ENCODE measurements at places on chromosomes 13 and 19.

DNA sequence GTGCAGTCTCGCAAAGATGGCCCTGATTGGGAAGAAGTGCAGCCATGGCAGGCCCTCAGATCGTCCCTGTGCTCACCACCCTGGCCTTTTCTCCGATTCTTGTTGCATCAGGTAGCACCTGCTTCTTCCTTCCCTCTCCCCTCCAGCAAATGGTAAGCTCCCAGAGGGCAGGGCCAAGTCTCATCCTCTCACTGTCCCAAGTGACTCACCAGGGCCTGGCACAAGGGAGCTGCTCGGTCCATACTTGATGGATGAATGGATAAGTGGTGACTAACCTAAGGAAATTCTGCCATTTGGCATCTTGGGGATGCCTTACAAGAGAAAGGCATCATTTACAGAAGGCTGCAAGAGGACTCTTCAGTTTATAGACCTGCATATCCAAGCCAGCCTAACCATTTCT lies 84.9 kb downstream of the ZIC5 start:
- DNase-seq, result no peak

GRCh38 chr13:113851480-113851803 lies 12.4 kb downstream of the GAS6 start:
- DNase-seq, result no peak

DNA sequence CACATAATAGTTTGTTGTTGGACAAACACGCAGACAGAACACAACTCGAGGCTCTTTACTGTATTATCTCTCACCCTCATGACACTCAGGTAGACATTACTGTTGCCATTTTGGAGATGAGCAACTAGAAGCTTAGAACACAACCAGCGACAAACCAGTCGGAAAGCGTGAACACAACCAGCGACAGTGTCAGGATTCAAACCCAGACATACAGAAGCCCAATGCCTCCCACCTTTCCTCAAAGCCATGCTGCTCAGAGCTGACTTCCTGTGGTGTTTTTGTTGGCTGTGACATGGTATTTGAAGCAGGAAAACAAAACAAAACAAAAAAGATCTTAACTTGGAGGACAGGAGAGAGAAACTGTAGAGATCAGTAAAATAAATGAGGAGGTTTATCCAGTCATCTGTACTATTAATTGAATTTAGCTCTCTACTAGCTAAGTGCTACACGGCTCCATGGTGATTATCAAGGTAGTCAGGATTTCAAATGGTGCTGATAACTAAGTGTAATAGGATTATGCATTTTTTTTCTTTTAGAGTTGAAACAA lies 92.1 kb downstream of the STARD13 start:
- DNase-seq, result no peak

GRCh38 chr13:74128156-74128767 lies 5.9 kb downstream of the KLF12 start:
- no peak for DNase-seq

- no peak for DNase-seq
Observed at GRCh38 chr13:77516342-77516789, 19.1 kb upstream of the SCEL start.

DNA sequence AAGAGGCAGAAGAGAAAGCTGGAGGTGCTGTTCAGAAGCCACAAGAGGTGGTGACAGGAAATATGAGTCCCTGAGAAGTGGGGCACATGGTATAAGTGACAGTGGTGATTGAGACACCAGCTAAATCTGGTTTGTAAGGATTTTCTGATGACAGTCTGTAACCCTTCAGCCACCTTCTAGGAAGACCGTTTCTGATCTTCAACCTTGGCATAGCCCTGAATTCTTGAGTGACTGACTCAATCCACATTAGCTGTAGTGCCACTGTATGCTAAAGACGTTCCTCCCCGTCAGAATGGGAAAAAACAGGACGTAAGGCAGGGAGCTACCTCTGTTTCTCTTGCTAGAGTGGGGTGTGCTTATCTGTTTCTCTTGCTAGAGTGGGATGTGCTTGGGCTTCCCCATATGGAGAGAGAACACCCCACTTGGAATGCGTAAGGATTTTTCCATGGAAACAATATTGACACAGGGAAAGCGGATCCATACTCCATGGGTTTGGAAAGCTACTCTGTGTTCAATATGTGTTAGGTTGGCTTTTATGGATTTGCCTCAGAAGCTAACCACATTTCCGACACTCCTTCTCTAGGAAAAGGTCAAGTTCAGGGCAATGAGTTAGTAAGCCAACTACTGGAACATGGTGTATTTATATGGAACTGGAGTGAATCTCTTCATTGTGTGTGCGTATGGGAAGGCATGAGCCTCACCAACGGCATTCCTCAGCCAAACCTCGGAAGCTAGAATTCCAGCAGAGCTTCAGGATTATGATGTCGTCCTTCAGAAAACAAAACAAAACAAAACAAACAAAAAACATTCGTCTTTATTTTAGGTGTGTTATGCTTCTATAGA lies 948.8 kb upstream of the SLC10A2 start:
- DNase-seq, result no peak

- DNase-seq, result no peak
Observed at GRCh38 chr13:112781287-112781686, 91.4 kb downstream of the ATP11A start.

DNA sequence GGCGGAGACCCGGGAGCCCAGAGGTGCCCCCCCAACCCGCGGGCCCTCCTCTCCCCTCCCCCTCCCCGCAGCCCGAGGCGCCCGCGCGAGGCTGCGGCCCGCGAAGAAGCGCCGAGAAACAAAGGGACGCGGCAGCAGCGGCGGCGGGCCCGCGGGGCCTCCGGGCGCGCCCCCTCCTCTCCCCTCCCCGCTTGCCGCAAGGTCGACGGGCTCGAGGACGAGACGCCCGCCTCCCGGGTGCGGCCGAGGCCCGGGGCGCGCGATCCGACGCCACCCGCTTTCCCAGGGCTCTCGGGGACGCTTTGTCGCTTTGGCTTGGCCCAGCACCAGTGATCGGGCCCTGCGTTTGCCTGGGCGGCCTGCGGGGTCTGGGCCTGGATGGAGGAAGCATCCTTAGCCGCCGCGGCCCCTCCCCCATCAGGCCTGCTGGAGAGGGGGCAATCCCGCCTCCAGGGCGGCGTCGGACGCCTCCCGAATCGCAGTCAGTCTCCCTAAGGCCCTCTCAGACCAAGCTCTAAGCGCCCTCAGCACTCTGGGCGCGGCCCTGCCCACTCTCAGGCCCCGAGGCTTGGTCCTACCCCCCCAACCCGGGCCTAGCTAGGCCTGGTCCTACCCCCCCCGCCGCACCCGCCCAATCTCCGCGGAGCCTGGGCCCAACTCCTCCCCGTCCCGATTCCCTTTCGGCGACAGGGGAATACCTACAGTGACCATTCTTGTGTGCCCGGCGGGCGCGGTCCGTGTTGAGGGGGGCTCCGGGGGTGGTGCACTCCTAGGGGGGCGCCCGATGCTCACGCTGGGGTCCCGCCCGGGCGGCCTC lies 740 bp downstream of the ELAVL3 start:
- no peak for DNase-seq

- DNase-seq, result no peak
Observed at GRCh38 chr19:7492558-7492957, 3.7 kb upstream of the PEX11G start.

GRCh38 chr13:33051632-33052031 lies 35.4 kb downstream of the KL start:
- no peak for DNase-seq

- peak; percentile 42 for DNase-seq
Observed at GRCh38 chr13:114131583-114132418, 622 bp downstream of the RASA3 start.

DNA sequence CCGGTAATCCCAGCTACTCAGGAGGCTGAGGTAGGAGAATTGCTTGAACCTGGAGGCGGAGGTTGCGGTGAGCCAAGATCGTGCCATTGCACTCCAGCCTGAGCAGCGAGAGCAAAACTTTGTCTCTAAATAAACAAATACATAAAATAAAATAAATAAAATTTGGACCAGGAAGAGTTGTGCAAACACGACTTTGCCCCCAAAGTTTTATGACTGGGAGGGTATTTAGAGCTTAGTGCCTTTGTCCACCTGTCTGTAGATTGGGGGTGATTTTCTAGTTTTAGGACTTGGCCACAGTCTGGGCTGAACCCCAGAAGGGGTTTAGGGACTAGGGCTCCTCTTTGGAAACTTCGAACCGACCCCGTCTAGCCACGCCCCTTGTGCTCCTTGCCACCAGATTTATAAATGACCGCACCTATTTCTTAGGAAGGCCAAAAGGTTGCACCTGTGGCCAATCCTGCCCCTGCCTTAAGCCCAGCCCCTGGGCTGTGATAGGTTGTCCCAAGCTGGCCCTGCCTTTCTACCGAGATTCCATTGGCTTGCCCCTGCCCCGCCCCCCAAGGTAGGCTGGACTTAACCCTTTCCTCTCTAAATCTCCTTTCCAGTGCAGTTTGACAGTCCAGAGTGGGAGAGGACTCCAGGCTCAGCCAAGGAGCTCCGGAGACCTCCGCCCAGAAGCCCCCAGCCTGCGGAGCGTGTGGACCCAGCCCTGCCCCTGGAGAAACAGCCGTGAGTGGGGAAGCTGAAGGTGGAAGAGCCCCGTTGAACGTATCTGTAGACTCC lies 5.3 kb downstream of the SHD start:
- DNase-seq, result no peak

DNA sequence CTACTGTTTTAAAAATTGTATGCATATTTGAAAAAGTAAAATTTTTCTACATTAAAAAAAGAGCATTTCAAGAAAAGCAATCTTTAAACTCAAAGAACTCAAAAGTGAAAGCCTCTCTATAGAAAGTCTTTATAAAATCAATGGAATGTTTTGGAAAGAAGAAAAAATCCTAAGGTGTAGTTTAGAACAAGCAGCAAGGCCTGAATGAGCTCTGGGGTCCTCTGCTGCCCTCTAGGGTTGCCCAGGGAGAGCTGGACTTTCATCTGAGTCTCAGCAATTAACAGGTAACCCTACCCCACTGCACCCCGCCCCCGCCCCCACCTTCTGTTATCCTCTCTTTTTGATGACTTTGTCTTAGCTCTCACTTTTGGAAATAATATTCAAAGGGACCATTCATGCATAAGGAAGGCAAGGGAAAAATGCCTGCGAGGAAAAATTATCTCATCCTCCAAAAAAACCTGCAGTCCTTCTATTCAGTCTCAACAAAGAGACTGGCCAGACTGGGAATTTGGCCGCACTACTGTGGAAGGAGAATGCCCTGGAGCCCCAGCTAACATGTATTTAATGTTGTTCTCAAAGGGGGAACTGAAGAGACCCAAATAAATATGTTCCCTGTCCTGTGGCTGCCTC lies 24.1 kb downstream of the SLC25A30 start:
- DNase-seq, result peak; percentile 18

GRCh38 chr13:24050292-24050711 lies 110.2 kb upstream of the SPATA13 start:
- no peak for DNase-seq

GRCh38 chr13:81395368-81395767 lies 1054.4 kb upstream of the SPRY2 start:
- no peak for DNase-seq

DNA sequence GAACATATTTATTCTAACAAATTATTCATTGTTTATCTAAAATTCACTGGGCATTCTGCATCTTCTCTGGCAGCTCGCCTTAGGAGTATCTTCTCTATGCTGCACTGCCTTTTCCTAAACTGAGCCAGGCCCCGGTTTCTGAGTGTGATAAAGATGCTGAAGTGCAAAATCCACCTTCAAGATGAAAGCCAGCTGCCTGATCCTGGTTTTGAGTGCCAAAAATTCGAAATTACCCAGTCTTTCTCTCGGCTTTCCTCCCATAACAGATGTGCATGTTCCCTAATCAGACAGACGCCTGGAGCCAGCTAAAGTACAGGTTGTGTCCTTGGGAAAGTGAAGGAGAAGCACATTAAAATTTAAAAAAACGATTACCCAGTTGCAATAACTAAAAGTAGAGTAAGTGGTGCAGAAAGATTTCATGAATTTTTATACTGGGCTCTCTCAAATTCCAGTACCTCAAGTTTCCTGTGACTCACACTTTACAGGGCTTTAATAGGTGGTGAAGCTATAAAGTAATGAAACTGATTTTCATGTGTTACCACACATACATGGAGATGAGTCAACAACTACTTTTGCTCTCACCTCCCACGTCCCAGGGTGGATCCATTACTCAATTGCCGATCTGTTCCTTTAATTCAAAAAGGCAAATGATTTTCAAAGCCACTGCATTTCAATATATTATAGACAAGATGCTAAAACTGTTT lies 65.0 kb upstream of the GTF2F2 start:
- no peak for DNase-seq

- no peak for DNase-seq
Observed at GRCh38 chr19:1009041-1009980, 9.1 kb downstream of the GRIN3B start.

DNA sequence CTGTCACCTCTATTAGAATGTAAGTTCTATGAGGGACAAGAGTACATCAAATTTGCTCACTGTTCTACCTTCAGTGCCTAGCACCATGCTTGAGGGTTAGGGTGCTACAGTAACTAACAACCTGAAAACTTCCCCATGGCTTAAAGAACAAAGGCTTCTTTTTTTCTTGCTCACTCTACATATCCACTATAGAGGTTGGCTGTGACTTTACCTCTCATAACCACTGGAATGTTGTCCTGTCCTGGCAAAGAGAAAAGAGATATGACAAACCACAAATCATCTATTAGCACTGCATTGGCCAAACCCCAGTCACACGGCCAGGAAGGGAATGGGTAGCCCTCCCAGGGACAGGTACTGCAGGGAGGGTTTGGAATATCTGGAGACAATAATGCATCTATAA lies 23.2 kb upstream of the ACOD1 start:
- DNase-seq, result no peak

DNA sequence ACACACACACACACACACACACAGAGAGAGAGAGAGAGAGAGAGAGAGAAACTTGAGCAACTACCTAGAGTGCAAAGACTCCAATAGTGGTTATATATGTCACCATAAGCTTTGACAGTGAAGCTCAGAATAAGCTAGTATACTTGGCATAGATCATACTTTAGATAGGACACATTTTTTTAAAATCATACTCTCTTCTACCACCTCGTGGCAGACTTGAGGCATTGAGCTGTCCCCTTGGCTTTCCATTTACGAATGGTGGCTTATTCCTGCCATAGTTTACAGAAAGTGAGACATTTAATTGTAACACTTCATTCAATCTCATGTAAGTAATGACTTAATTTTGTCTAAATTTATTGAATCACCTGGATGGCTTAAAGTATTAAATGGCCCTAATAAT lies 108.2 kb downstream of the EDNRB start:
- DNase-seq, result no peak

- DNase-seq, result no peak
Observed at GRCh38 chr13:46666727-46667456, 113.9 kb downstream of the LRCH1 start.

DNA sequence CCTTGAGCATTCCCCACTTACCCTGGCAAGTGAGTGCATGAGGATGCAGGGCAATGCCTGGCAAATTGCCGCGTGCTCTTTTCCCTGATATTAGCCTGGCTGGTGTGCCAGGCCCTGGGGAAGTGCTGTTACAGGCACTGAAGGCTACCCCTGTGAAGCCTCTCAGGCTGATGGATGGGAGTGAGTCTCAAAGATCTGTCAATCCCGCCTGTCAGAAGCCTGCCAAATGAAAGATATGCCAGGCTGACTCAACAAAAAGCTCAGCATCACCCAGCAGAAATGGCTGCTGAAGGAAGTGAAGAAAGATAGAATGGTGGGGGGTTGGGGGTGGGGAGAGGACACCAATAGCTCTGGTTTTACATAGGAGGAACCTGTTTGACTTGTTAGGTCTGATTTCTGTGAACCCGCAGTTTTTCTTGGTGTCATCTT lies 112.1 kb downstream of the LACC1 start:
- DNase-seq, result no peak

Data from progenitor cell of endocrine pancreas (in vitro differentiated cells).